CD4-positive, alpha-beta T cell treated with Interleukin-15 for 4 hours (primary cell): ENCODE measurements at places on chromosomes 2 and 18.

DNA sequence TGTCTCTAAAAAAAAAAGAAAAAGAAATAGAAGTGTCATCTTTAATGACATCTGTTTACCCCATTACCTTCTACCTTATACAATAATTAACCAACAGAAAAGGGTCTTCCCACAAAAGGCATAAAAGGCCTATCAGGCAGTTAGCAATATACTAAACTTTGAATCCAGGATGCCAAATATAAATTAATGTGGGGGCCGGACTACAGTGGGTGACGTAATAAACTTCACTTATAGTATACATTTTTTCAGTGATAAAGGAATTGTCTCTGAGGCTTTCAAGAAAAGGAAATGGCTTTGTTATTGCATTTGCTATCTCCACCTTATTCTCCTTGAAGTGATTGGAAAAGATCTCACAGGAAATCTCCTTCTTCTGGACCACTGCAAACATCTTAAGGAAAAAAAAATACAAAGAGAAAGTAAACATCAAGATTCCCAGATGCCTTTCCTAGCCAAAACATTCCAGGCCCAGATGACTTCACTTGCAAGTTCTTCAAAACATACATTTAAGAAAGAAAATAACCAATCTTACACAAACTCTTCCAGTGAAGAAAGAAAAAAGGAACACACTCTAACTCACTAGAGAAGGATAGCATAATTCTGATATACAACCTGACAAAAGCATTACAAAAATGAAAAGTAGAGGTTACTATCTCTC is 126.2 kb upstream of the CAB39 start:
- no peak for DNase-seq

DNA sequence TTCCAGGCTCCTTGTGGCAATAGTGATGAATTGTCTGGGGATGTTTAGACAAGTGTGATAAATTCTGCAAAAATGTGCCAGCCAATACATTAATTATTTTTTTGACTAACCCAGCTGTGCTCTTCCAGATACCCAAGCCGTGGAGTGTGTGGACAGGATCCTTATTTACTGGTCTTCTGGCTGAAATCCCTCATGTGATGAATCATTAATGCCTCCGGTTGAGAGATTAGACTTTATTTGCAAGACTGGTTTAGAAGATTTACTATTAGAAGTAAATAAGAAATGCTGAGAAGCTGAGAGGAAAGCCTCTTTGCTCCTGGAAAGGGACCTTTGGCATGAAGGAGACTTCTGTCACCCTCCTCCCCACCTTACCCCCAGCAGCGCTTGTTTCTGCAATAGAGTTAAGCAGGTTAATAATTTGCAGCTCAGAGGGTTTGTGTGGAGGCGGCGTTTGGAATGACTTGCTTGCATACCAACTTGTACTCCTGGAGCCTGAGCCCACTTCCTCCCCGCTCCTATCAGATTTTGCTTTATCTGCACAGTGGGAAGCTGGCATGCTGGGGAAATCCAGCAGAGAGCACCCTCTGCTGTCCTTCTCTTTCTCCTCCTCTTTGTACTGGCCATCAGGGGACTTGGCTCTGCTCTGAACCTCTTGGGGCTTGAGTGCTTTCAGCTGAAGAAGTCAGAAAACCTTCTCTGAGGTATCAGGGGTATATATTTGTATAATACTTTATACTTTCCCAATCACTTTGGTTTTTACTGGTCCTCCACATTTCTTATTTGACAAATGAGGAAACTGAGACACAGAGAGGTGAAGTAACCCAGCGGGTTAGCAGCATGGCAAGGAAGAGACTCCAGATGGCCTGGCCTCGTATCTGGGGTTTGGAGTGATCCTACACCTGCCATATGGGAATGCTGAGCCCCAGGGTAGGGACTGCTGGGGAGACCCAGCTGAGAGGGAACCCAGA is 16.3 kb downstream of the SLC3A1 start:
- DNase-seq, result no peak

DNA sequence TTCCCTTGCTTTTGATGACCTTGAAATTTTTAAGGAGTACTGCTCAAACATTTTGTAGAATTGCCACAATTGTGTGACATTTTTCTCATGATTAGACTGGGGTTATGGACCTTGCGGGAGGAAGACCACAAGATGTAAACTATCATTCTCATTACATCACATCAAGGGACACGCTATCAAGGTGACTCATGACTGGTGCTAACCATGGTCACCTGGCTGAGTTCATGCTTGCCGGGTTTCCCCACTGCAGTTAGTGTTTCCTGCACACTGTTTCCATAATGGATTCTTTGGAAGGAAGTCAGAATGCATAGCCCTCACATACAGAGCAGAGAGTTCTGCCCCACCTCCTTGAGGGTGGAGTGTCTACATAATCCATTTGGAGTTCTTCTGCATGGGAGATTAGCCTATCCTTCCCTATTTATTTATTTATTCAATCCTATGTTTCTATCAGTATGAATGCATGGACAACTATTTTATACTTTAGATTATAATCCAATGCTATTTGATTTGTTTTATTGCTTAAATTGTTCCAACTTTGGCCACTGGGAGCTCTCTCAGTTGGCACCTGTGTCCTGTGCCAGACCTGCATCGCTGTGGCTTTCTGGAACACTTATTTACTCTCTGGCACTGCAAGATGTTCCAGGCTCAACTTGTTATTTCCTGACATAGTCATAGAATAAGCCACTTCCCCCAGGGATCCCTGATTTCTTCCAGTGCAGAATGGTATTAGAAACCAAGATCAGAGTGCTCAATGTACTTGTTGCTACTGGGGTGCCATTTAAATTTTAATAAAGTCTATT is 6.0 kb downstream of the MC2R start:
- DNase-seq, result no peak

- DNase-seq, result peak; percentile 45
These were observed 19.8 kb downstream of the ARL5A start for GRCh38 chr2:151808258-151809072.

DNA sequence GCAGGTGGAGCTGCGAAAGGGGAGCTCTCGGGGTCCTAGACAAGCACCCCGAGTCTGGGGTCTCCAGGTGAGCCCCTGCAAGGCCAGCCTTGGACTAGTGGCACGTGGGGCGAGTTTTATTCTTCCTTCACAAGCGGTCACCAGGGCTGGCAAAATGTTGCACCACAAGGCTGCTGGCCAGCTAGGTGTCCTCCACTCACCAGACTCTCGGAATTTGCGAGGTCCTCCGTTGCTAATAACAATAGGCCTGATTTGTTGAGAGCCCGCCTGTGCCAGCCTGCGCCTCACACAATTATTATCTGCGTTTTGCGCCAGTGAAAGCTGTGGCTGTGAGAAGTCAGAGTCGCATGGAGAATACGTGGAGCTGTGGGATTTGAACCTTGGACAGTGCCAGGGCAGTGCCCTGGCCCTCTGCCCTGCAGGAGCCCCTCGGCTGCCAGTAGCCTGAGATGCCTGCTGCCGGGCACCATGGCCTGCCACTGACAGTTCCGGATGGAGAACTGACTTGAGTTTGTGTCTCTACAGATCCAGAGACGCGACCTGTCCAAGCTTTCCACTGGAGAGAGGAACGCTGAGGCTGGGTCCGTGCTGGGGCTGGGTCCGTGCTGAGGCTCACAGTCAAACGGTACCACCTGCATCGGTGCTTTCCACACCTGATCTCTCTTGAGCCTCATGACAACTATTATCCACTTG is 77.6 kb upstream of the ODC1 start:
- DNase-seq, result no peak

GRCh38 chr2:105497094-105497493 is 98.2 kb upstream of the FHL2 start:
- no peak for DNase-seq

- no peak for DNase-seq
These were observed 16.7 kb downstream of the ZCCHC2 start for GRCh38 chr18:62539284-62540165.

GRCh38 chr2:191866675-191867506 is 20.0 kb upstream of the CAVIN2 start:
- DNase-seq, result no peak

DNA sequence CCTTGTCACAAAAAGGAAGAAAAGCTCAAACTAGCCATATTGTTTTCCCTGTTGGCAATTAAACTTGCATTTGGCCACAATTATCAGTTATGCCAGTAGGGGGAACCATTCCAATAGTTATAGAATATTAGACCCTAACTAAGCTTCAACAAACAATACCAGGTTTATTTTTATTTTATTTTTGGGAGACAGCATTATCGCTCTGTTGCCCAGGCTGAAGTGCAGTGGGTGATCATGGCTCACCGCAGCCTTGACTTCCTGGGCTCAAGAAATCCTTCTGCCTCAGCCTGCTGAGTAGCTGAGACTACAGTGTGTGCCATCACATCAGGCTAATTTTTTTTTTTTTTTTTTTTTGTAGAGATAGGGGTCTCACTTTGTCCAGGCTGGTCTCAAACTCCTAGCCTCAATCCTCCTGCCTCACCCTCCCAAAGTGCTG is 102.1 kb downstream of the ATAD2B start:
- peak; percentile 59 for DNase-seq

- DNase-seq, result no peak
These were observed 89.2 kb upstream of the MYCN start for GRCh38 chr2:15851076-15851693.

- no peak for DNase-seq
These were observed 78.6 kb downstream of the BARD1 start for GRCh38 chr2:214730800-214731407.

- no peak for DNase-seq
These were observed 62.9 kb upstream of the MSH6 start for GRCh38 chr2:47720036-47720435.

DNA sequence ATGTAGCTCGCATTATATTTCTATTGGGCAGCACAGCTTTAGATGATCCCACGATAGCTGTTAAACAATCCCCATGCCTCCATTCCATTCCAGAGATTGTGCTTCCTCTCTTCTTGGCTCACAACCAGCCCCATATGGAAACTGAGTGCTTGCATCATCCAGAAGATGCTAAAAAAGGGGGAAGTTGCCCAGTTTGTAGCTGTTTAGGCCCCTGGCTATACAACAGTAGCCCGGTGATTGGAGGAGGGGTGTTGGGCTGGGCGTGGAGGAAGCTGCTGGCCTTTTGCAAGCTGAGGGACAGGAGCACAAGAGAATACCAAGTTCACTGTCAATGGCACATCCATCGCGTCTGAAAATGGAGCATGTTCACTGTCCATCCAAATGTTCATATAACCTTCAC is 360.2 kb downstream of the ALK start:
- DNase-seq, result no peak

DNA sequence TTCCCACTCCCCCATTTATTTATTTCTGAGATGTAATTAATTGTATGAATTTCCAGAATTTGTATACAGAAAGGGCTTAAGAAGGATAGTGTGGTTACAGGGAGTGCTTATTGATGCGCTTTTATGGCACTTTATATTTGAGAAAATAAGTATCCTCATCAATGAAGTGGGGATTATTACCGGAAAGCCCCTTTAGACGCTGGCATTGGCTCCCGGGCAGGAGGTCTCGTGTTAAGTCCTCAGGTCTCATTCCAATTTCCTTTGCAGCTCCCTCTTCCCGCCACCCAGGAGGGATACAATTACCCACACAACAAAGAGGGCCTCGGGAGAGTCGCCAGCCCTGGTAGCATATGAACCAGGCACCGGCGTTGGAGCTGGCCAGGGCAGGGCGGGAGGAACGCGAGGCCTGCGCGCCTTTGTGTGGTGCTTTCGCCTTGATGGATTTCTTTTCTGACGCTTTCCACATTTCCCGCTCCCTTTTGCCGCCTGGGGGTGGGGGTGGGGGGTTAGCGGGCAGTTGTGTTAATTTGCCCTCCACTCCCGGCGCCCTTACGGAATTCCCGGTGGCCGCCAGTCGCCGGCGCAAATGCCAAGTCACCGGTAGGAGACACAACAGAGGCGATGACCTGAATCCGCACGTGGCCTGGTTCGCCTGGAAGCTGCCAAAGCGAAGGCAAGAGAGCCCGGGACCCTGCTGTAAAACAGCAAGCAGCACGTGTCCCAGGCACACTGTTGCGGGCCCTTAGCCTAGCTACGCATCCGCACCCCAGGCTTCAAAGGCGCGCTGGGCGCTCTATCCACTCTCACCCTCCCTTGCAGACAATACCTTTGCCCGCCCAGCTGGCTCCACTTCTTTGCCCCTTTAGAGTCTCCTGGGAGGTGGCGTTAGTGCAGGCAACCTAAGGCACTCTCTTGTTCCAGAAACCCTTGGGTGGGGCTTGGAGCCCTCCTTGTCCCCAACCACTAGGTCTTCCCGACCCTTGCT is 3.3 kb downstream of the GAD1 start:
- DNase-seq, result no peak

- no peak for DNase-seq
These were observed 57.0 kb downstream of the ZNF519 start for GRCh38 chr18:14075196-14075595.
